ENCODE measurements at places on chromosomes 16 and 17.

GRCh38 chr16:52141871-52142270, 405.1 kb downstream of the TOX3 start:
- no peak for DNase-seq

DNA sequence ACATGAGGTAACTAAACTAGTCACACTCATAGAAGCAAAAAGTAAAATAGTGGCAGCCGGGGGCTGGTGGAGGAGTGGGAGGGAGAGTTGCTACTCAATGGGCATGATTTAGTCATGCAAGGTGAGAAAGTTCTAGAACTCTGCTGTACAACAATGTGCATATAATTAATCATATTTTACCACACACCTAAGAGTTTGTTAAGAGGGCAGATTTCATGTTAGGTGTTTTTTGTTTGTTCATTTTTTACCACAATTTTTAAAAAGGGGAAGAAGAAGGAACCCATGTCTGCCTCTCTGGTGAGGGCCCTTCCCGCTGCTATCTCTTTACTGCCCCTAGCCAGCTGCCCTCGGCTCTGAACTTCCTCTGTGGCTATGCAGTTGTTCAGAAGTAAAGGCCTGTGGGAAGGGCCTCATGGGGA, 11.2 kb downstream of the CD300LB start:
- peak; percentile 10 for DNase-seq

DNA sequence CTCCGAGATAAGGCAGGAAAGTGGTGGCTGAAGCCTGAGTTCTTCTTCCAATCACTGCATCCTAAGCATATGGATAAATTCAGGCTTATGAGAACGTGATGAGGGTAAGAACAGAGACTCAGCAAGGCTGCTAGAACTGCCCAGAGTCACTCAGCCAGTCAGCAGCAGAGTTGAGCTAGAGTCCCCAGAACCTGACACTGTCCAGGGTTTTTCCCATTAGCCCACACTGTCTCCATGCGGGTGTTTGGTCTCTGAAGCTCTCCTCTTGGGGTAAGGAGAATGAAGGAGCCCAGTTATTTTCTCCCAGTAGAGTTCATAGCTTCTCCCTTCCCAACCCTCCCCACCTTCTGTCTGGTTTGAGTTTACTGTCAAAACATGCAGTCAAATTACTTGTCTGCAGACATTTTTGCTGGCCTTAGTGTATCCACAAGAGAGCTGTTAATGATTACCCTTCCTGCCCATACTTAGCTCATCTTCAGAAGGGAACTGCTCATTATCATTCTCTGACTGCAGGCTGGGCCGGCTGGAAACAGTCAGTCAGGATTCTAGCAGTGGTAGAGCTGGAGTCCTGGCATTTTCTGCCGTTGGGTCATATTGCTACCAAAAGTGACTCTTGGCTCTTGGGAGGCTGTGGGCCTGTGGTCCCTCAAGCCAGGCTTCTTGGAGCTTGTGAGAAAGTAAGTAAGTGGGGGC, 460.0 kb downstream of the HS3ST3B1 start:
- no peak for DNase-seq

- no peak for DNase-seq
Measured at GRCh38 chr16:83624429-83625120, 183.2 kb upstream of the HSBP1 start.

- DNase-seq: no peak
Measured at GRCh38 chr16:57354311-57354710, 4.3 kb upstream of the CCL22 start.

DNA sequence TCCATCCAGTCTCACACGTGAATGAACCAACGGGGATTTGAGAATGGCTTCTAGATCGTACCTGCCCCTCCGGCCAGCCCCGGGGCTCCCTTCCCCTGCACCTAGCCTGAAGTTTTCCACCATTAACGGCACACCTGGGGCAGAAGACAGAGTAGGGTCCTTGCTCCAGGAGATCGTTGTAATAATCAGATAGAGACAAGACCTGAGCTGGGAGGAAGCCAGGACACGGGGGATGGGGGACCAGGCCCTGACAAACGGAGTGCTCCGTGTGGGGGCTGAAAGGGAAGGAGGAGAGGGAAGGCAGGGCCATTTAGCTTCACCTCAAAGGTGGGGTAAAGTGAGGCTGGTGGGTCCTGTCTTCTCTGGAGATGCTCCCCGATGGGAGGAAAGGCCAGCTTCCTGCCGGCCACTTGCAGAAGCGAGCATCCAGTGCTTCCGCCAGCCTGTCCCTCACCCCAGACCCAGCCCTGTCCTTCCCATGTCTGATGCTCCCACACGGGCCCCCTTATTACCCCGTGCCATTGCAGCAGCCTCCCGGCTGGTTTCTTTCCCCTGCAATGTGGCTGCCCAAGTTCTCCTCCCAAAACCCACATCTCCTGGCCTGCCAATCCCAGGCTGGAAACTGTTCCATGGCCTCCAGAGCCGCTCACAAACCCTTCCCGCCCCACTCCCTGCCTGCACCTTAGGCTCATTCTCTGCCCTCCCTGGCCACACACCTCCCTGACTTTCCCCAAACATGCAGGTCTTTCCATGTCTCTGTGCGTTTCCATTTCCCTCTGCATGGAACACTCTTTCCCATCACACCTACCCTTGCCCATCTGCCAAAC, 79.3 kb downstream of the MRC2 start:
- DNase-seq: no peak

DNA sequence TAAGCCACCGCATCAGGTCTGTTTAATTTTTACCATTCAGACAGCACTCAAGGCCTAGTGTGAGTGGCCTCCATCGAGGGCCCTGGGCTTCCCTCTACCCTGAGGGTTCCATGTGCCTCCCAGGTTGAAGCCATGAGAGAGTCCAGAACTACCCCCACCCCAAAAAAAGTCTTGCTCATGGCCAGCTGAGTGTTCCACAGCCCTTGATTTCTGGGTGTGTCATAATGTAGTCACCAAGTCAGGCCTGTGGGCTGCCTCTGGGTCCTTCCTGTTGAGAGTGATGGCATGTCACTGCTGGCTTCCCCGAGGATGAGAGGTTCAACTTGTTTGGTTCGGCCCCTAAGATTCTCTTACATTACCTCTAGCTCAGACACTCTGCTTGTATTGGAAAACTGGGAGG, 100.6 kb downstream of the PITPNC1 start:
- no peak for DNase-seq

- no peak for DNase-seq
Measured at GRCh38 chr17:37541880-37542660, 52.4 kb downstream of the DUSP14 start.

GRCh38 chr17:37131669-37132611, 183.2 kb downstream of the AATF start:
- DNase-seq: no peak

GRCh38 chr17:1958134-1958881, 66.8 kb downstream of the RTN4RL1 start:
- DNase-seq: no peak

DNA sequence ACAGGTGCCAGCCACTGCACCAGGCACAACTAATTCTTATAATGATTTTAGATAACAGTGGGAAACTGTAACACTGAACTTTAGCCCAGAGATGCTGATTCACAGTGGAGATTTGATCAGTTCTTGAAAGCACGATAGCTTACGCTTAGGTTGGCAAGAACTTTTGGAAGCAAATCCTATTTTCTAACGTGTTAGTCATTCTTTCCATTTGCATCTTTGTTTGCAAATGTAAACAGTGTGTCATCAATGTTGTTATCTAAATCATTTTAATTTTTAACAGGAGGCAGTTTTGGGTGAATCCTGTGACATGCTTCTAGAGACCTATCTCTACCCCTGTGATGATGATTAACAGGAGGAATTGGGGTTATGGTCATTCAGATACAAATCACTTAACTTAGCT, 35.7 kb upstream of the GNA13 start:
- no peak for DNase-seq

- no peak for DNase-seq
Measured at GRCh38 chr17:27891841-27892240, 1.3 kb downstream of the LYRM9 start.

GRCh38 chr16:61105544-61105943, 930.7 kb downstream of the CDH8 start:
- DNase-seq: no peak

DNA sequence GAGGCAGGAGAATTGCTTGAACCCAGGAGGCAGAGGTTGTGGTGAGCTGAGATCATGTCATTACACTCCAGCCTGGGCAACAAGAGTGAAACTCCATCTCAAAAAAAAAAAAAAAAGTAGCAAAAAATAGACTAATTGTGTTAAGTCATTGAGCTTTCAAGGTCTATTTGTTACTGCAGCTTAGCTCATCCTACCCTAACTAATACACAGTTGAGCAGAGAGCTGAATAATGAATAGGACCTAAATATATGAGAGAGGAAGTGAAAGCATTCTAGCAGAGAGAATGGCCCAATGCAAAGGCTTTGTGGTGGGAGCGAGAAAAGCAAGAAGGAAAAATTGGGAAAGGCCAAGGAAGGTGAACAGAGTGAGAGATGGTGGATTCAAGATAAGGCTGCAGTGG, 128.3 kb downstream of the AXIN2 start:
- no peak for DNase-seq

DNA sequence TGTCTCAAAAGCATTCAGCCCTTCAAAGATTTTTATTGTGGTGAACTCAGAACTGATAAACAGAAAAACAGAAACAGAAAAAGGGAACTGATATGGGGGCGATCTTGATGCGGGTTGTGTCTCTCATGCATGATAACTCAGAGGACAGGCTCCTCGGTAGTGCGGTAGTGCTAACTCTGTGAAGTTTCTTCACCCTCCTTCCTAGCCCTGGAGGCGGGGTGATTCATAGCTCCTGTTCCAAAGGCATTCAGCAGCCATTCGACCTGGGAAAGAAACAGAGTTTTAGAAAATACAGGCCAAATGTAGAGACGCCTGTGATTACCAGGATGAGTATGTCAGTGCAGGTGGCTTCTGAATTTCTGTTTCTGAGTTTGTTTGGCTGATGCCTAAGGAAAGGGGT, 5.5 kb upstream of the MAF start:
- DNase-seq: no peak

DNA sequence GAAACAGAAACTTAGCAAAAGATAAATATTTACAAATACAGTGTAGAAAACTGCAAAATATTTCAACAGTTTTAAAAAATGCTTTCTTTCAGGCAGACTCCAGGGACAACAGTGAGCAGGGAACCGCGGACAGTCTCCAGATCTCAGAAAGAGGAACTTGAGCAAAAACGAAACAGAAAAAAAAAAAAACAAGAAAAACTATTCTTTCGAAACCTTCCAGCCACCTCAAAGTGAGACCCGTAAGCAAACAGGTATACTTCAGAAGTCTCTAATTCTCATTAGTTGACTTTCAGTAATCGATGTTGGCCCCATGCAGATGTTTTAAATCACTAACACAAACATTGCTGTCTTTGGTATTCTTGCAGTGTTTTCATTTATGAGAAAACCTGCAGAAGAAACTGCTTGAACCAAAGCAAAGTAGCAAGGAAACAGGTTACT, 15.7 kb upstream of the CCL1 start:
- peak; percentile 72 for DNase-seq

GRCh38 chr16:2487517-2487842, 12.6 kb downstream of the TBC1D24 start:
- DNase-seq: no peak

DNA sequence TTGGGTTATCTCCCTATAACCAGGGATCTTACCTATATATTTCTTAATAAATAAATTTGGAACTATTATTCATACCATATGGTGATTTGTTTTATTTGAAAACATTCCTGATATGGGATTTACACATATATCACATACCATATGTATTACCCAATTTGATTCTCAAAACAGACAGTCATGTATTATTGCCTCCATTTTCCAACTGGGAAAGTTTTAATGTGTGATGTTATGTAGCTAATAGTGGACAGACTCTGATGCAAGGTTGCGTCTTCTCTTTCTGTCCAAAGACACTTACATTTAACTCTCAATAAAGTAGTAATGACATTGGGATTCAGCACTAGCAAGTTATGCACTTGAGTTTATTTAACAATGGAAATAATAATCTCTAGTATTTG, 1.1 kb downstream of the KRTAP9-9 start:
- peak; percentile 0 for DNase-seq

DNA sequence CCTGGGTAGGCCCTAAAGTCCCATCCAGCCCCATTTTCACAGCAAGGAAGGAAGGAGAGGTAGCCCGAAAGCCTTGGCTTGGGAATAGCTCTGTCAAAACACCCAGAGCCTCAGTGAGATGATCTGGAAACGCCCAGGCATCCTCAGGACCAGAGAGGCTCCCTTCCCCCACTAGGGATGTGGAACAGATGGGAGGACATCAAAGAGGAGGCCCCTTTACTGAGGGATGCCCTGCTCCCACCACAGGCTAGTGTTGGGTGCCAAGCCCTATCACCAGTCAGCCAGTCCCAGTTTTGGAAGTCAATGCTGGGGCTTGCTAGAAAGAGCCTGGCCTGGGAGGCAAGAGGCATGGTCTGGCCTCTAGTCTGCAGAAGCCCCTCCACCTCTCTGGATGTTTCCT, 4.7 kb downstream of the TPPP3 start:
- DNase-seq: no peak

DNA sequence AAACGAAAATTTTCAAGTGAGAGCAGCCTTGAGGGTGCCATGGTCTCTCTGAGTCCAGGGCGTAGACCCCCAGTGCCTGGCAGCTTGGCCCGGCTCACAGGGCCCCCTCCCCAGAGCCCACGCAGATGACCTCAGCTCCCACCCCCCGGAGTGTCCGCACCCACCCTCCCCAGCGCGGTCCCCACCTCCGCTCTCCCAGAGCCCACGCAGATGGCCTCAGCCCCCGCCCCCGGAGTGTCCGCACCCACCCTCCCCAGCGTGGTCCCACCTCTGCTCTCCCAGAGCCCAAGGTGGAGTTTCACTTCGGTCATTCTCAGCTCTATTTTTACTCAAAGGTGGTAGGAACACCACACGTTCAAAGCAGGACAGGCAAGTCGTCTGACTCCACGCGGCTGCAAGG, 13.9 kb downstream of the ABR start:
- no peak for DNase-seq

DNA sequence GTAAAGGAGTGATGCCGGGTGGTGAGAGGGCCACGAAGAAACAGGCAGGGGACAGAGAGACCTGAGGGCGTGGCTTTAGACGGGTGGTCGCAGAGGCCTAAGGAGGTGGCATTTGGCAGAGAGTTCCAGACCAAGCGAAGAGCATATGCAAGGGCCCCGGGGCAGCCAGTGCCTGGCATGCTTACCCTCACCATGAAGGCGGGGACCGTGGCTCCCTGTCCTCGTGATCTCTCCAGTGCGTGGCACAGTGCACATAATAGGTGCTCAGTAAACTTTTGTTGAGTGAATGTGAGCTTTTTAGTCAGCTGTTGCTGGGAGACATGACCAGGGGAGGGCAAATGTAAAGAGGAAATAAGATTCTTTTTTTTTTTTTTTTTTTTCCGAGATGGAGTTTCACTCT, 245.6 kb upstream of the GSE1 start:
- no peak for DNase-seq

GRCh38 chr17:40472733-40473452, 28.5 kb downstream of the TNS4 start:
- DNase-seq: no peak

Measured in GM13977 (cell line).